COLO829 (cell line): ENCODE measurements at places on chromosomes 2 and 18.

- no peak for DNase-seq
Observed at GRCh38 chr2:108531674-108532055, 2.6 kb upstream of the LIMS1 start.

DNA sequence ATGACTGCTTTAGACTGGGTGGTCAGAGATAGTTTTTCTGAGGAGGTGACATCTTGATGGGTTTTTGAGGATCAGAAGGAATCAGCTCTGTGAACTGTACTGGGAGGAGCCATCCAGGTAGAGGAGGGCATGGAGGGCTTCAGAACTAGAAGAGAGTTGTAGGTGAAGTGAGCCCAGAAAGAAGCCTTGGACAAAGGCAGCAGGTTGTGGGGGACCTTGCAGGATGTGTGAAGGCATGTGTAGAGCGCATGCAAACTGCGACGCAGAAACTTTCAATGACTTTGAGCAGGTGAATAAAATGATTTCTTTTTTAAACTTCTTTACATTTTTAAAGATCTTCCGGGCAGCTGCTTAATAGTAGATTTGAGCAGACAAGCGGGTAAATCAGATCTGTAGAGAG is 83.9 kb upstream of the SIX2 start:
- DNase-seq = no peak

DNA sequence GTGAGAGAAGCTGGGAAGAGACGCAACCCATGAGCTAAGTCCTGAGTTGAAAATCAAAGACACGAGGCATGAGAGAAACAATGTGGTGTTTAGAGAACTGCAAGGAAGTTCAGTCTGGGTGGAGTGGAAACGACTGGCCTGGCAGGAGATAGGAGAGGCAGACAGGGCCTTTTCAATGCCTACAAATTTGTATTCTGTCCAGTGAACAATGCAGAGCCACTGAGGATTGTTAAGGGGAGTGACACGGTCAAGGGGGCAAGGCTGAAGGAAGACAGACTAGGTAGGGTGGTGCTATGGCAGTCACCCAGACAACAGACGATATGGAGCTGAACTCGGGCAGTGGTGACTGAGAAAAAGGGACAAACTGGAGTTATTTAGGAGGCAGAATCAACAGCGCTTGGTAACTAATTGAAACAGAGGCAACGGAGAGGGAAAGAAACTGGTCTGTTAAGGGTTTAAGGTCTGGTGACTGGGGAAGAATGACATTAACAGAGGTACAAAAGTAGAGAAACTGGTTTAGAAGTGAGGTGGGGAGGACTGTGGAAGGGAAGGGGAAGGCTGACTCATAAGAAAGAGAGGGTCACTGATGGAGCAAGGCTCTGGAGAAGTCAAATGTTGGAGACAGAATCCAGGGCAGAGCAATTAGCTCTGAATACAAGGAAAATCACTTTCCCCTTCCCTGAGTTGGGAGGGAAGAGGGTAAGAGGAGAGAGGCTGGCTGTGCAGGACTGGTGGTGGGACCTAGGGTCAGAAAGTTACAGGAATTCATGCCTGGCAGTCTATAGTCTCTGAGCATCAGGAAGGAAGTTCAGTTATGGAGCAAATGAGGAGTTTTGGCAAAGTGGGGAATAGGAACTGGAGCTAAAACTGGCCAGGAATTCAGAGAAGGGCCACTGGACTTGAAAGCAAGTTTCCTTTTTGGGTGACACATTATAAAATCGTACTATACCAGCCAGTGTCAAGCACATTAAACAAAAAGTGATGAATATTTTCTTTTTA is 63.4 kb upstream of the CHRNA1 start:
- DNase-seq = no peak

DNA sequence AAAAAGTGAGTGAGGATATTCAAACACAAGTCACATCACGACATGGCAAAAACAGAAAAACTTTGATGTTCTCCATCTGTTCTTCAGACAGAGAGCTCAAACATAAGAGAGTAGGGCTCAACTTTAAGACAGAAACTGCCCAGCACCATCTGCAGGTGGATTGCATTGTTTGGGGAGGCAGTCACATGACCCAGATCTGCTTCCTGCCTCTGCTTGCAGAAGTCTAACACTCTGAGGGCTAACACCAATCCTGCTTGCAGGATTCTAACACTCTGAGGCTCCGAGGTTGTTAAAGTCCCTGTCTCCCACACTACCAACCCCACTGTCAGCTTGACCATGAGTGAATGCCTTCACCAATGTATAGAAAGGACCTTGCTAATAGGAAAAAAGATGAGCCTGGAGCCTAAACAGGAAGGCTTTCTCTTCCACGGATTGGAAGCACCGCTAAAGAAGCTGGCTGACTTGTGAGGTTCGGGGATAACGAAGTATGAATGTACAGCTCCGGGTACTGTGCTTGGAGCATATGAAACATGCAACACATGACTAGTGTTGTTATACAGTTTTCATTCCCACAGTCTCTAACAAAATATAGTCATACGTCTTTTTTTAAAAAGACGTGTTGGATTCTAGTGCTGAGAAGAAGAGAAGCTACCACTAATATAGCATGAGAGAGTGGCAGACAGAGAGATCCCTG is 176.6 kb upstream of the CREB1 start:
- DNase-seq = no peak

DNA sequence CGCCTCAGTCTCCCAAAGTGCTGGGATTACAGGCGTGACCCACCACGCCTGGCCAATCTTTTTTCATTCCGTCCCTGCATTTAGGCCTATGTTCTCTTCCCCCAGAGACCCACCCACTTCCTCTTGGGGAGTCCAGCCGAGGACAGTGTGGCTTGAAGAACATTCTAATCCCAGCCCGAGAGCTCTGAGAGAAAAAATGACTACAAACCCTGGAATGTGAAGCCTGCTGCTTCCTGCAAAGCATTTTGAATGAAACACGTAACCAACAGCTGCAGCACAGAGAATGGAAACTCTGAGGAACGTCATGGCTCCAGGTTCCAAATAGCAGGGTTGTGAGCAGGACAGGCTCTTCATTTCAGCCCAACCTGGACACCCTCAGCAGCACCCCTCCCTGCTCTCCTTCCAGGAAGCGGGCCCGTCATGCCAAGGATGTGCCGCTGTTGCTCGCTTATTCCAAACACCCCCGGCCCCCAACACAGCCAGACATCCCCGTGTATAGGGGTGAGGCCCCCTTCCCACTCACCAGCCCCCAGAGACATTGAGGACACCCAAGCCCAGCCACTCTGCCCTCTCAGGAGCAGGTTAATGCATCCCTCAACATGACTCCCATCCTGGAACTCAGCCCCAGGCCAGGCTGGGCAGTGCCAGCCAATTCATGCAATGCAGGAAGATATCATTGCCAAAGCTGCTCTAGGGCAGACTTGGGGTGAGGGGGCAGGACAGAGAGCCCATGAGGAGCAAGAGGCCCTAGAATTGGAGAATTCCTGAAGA is 139.8 kb downstream of the ZFP36L2 start:
- peak; percentile 72 for DNase-seq
